Right renal cortex interstitium (tissue), 3 donors: ENCODE measurements at places on chromosomes 4 and X. TPM values are rescaled to one million over a fixed set of nuclear protein-coding genes. Genes with fewer than 3 reads are reported as not detected.

GRCh38 chrX:139889760-139890159 is 43.1 kb downstream of the ATP11C start:
- DNase-seq, result no peak

DNA sequence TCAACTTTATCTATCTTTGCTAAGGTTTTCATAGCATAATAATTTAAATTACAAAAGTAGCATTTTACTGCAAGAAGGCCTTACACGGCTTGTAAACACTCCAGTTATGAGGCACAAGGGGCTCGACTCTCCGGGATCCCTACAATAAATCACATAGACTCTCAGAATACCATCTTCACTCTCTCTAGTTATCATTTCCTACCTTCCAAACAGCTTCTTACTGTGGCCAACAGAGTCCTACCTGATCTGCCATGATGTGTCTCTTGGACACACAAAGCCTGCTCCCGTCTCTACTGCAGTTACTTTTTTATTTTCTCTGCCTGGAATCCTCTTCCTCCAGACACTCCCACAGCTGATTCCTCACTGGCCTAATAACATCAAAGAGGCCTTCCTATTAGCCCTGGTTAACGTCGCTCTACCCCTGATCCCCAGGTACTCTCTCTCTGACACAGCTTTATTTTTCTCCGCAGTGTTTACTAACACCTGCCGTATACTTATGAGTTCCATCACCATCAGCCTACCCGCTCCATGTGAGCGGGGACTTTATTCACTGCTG is 559.6 kb upstream of the DIPK2B start:
- DNase-seq, result no peak

DNA sequence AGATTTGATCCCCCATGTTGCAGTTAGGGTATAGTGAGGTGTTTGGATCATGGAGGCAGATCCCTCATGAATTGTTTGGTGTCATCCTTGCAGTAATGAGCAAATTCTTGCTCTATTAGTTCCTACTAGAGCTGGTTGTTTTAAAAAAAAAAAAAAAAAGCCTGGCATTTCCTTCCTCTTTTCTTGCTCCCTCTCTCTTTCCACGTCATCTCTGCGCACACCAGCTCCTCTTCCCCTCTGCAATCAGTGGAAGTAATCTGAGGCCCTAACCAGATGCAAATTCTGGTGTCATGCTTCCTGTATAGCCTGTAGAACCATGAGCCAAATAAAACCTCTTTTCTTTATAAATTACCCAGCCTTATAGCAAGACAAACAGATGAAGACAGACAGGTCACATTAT is 24.5 kb downstream of the WDR17 start:
- no peak for DNase-seq

GRCh38 chrX:13257223-13258051 is 62.4 kb downstream of the ATXN3L start:
- no peak for DNase-seq

- no peak for DNase-seq
These were observed 18.6 kb downstream of the TBCK start for GRCh38 chr4:106297245-106298035.

DNA sequence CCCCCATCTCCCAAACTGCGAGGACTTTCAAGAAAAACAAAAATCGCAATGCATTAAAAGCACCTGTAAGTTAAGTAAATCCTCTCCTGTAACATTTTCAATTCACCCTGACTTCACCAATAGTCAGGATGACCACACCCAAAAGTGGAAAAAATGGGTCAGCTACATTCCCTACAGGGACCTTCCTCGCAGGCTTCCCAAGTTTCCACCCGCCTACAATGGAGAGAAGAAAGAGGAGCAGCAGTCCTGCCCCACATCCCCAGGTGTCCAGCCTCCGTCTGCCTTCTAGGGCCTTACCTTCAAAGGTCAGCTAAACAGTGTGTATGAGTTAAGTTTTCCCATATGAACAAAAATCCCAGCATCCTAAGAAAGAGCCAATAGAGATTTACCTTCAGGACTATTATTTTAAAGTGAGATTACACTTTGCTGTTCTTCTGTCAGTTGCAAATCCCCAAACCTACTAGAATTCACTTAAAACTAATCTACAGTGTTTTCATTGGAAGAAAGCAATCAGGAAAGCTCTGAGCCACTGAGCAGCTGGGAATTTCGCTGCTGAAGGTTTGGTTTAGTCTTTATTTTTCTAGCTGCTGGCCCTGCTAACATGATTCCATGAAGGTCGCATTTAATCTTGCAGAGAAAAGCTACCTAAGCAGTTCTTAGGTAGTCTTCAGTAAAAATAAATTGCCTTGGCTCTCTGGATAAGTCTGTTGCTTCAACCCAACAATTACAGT is 12.5 kb downstream of the IRF2 start:
- DNase-seq, result no peak

DNA sequence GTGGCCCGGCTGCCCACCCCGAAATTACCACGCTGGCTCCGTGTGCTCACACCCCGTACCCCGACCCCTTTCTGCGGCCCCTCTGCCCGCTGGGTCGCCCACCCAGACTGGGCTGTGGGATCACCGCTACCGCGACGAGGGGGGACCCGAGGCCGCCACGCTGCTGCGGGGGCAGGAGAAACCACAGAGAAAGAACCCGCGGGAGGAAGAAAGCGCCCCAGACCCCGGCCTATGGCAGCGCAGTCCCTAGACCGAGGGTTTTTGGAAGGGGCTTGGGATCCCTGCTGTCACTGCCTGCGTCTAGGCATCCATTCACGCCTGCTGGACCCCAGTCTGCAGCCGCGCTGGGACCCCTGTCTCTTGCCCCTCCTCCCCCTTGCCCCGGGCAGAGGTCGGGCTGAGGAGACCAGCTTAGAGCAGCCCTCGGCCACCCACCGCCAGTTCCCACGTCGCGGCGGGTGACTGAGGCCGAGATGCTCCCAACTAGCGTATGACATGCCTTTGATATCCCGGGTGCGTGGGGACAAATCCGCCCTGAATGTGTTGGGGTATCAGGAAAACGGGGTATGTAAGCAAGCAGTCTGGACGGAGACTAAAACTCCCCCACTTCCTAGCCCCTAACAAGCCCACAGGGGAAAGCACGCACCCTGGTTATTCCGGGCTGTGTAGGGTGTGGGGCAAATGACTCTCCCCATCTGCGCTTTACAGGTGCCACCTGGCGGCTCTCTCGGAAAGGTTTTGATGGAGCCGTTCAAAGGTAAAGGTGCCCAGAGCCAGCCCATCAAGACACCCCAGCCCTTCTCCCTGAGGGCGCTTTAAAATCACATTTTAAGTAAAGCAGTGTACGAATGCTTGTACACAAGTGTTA is 862 bp upstream of the INPP4B start:
- no peak for DNase-seq

DNA sequence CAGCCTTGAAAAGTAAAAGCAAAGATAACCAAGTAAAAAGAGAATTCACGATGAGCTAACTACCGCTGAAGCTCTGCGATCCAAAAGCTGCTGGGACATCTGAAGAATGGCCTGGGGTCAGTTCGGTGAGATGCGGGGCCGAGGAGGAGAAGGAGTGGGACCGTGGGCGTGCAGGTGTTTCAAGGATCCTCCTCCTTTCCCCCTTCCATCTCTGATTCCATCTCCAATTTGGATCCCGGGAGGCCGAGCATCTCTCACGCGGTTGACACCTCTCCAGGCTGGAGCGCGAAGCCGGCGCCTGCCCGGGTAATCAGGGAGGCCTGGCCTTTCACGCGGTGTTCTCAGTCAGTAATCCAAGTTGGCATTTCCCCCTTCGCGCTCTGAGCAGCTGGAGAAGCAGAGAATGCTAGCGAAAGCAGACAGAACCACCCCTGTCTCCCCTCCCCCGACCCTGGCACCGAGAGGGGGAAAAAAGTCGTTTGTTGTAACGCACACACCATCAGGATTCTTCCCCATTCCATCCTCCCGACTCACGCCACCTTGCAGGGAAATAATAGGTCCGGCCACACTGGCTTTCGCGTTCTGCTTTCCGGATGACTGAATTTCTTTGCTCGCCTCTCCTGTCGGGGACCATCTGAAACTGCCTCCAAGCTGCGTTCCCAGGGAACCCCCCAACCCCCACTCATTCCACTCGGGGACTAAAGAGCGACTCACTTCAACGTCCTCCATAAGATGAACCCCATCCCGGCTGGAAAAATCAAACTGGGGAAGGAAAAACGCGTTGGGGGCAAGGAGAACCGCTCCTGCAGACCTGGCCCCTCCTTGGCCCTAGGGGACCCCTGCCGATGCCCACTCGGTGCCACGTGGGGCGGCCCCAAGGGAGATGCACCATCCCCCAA is 6.5 kb downstream of the NEUROG2 start:
- DNase-seq, result no peak

DNA sequence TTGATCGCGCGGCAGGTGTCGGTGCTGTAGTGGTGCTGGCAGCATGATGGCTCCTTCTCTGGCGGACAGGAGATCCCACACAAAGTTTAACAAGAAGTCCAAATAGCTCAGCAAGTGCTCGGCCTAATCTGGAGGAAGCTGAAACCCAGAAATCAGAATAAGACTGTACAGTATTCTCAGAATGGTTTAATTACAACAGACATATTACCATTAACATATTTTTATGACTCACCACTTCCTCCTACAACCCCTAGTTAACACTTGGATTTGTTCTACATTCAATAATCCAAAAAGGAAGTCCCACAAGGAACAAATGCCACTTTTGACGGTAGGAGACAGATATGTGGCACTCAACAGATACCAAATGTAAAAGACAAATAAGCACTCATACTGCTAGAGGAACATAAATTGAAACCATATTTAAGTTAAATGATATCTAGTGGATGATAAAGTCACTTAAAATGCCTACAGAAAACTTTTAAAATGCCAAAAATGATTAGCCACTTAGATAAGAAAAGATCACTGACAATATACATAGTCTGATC is 91.2 kb downstream of the HUWE1 start:
- DNase-seq, result no peak

GRCh38 chr4:34181311-34181841 is 2062.9 kb downstream of the ARAP2 start:
- no peak for DNase-seq

GRCh38 chr4:149830823-149831222 is 15.2 kb upstream of the IQCM start:
- no peak for DNase-seq

GRCh38 chr4:42416017-42416416 is 18.7 kb downstream of the SHISA3 start:
- DNase-seq, result no peak

GRCh38 chr4:37666625-37667071 is 19.5 kb downstream of the RELL1 start:
- DNase-seq, result no peak

The PDGFRA gene
- polyA plus RNA-seq, result 170 TPM

The VEGFD gene
- 0.22 TPM for polyA plus RNA-seq

The TMSB15C gene
- 7.9 TPM for polyA plus RNA-seq
